ENCODE measurements at places on chromosomes 12 and 14. TPM values are rescaled to one million over a fixed set of nuclear protein-coding genes. Genes with fewer than 3 reads are reported as not detected.

DNA sequence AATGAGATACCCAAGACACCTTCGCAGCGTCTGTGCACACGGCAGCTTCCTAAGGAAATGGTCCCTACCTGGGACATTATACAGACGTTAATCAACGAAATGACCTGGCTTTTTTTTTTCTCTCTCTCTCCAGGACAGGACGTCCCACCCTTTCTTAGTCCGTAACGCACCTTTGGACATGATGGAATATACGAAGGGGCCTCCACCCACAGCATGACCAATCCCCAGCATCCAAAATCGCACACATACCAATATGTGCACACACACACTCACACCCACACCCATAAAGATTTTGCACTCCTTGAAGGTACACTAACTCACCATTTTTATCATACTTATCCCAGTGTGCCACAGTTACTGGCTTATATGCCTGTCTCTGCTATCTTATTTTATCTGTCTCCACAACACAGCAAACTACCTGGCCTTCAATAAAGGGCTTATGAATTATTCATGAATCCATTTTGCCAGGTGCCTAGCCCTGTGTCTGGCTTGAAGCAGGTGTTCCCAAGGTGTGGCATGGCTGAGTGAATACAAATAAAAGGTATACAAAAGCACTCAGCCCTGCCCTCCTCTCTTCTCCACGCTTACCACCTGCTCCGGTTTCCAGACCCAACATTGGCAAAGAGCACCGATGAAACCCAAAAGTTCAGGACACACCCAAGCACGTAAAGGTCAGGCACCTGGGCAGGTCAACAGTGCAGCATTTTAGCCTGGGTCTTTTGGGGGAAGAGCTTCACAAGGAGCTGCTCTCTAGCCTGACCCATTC, 2.2 kb downstream of the SCNN1A start:
- H3K27me3 ChIP-seq = no peaks in the 10 kb centered on the region
- H3K4me3 ChIP-seq = no peak overlapping the region
- peaks cover 15% of the 10 kb centered on the region for H3K4me1 ChIP-seq
- no peak for DNase-seq

The TAMALIN gene
- total RNA-seq = 17.1 TPM

DNA sequence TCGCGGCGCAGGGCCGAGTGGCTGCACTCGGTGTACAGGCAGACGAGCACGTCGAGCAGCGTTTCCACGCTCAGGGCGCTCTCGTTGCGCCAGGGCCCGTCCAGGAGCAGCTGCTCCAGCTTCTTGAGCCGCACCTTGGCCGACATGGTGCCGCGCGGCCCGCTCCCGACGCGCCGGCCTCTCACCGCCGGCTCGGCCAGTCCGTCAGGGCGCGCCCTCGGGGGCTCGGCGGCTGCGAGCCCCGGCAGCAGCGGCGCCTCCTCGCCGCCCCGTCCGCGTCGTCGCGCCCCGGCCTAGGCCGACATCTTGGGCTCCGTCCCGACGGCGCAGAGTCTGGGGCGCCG, 349 bp downstream of the CDC42BPB start:
- peak overlapping the region; percentile 74 for H3K27ac ChIP-seq
- DNase-seq = no peak
- peaks cover 2% of the 10 kb centered on the region for H3K27me3 ChIP-seq
- peaks cover 34% of the 10 kb centered on the region for H3K4me1 ChIP-seq

DNA sequence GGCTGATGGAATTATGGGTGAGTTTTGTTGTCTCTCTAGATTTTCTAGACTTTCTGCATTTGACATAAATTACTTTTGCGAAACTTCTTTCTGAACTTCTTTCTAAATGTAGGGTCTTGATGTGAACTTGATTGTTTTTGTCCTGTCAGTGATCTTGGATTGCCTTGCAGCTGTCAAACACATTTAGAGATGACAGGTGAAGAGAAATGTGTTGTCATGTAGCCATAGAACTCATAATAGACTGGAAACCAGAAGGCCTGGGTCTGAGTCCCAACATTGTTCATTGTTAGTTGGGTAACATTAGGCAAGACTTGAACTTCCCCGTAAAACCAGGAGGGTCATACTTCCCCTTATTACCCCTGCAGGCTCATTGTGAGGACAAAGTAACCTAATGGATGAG, 109.0 kb downstream of the LRIG3 start:
- peaks cover 4% of the 10 kb centered on the region for H3K4me1 ChIP-seq
- H3K4me3 ChIP-seq = no peak overlapping the region
- H3K27ac ChIP-seq = no peak overlapping the region

The FSCB gene
- 0.04 TPM for total RNA-seq

The FAM90A1 gene
- total RNA-seq = 0.09 TPM

DNA sequence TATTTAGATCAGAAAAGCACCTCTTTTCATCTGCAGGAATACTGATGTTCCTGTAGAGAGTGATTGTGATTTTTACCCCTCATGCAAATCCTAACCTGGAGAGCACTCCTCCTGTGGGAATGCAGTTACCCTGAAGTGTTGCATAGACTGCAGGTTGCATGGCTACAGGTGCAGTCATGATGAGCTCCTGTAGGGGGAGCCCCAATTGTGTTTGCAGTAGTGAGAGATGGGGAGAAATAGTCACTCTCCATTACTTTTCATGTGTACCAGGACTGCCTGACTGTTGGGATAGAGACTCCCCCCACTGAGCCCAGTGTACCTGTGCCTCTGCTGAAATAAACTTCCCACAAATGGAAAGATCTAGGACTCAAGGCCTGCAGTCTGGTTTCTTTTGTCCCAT, 1086.5 kb downstream of the SLC6A15 start:
- no peak overlapping the region for H3K27ac ChIP-seq
- no peak overlapping the region for H3K4me3 ChIP-seq
- H3K4me1 ChIP-seq = peaks cover 8% of the 10 kb centered on the region
- DNase-seq = no peak
- H3K36me3 ChIP-seq = no peaks in the 10 kb centered on the region

- H3K4me3 ChIP-seq = no peak overlapping the region
- H3K27me3 ChIP-seq = no peaks in the 10 kb centered on the region
- peaks cover 3% of the 10 kb centered on the region for H3K36me3 ChIP-seq
- peaks cover 55% of the 10 kb centered on the region for H3K4me1 ChIP-seq
Measured at GRCh38 chr14:90610346-90611040, 205.7 kb downstream of the TTC7B start.
